GF-D8 (cell line): ENCODE measurements at places on chromosomes 12 and 14.

DNA sequence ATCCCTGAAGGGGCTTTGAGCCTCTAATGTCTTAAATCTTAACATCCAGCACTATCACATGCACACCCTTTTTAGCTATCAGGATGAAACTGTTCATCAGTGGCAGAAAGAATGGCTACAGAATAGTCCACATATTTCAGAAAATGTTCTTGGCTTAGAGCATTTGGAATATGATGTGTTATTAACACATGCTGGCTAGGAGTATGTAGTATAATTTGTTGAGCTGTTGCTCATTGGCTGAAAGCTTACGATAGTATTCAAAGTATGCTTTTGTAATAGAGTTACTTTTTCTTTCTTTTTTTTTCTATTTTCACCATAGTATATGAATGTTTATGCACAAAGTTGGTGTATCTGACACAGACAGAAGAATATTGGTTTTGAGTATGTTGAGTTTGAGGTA lies 55.1 kb downstream of the MNAT1 start:
- DNase-seq, result no peak

DNA sequence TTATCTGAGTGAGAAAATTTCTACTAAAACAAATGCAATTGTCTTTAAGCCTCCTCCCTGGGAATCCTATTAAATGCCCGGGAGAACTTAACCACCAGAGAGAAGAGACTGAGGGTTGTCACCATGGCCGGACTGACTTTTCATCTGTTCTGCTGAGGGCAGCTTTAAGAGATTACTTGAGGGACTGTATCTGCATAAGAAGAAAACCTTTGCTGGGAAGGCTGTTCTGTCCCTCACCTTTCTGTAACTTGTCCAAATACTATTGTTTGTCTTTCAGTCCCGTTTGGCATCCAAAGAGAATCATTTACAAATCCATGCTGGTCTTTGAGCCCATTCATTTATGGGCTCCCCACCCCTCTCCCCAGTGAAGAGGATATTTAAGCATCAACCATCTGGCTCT lies 306.3 kb upstream of the FLRT2 start:
- no peak for DNase-seq

DNA sequence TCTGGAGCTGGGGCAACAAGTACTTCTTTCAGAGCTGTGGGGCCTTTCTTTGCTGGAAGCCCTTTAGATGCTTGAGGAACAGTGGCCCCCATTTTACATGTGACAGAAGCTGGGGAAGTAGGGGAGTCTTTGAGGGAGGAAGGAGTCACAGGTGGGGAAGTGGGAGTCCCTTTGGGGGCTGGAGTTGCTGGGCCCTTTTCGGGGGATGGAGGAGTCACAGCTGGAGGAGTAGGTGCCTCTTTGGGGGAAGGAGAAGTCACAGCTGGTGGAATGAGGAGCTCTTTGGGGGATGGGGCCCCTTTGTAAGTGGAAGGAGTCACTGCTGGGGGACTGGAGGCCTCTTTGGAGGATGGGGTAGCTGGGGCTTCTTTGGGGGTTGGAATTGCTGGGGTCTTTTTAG lies 8.6 kb downstream of the NACA start:
- DNase-seq, result no peak

GRCh38 chr14:76688383-76688671 lies 72.9 kb upstream of the VASH1 start:
- DNase-seq, result no peak

- DNase-seq, result no peak
Observed at GRCh38 chr14:32233260-32233659, 30.2 kb upstream of the RNU6-8 start.

DNA sequence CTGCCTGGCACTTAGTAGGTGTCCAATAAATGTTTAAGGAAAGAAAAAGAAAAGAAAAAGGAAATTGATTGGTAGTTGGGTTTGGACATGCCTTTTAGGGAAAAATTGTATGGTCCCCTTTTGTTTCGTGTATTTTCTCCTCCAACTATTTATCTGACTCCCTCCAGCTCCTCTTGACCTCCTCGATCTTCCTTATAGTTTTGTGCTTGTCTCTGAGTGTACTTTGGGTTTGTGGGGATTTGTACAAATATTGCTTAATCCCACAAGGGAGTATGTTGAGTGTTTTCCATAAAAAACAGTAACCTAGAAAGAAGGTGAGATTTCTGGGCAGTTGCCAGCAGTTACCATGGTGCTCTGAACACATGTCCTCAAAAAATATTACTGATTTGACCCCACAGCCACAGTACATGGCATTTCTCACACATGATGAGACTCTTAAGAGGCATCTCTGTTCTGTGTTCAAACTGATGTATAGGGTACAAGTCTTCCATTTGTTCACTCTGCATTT lies 15.7 kb downstream of the PLEKHG7 start:
- no peak for DNase-seq

GRCh38 chr12:88163371-88163770 lies 21.3 kb downstream of the TMTC3 start:
- DNase-seq, result no peak

GRCh38 chr12:21764950-21765349 lies 9.6 kb downstream of the KCNJ8 start:
- DNase-seq, result no peak

- no peak for DNase-seq
Observed at GRCh38 chr14:31968107-31968810, 108.8 kb upstream of the ARHGAP5 start.

GRCh38 chr14:97416550-97416949 lies 619.4 kb downstream of the VRK1 start:
- DNase-seq, result no peak

DNA sequence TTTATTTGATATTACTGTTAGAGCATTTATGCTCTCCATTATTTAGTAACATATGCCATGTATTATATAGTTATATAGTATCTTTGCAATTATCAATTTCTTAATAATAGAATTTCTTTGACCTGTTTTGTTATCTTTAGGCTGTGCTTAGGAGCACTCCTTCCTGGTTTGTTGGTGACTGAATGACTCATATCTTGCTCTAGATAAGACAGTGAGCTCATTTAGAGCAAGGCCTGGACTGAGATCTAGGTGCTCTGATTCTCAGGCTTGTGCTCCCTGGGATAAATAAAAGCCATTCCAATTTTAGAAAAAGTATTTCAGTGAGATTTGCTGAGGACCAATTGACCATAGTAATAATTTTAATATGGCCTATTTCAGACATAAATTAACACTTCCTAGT lies 951.2 kb downstream of the FLRT2 start:
- no peak for DNase-seq

DNA sequence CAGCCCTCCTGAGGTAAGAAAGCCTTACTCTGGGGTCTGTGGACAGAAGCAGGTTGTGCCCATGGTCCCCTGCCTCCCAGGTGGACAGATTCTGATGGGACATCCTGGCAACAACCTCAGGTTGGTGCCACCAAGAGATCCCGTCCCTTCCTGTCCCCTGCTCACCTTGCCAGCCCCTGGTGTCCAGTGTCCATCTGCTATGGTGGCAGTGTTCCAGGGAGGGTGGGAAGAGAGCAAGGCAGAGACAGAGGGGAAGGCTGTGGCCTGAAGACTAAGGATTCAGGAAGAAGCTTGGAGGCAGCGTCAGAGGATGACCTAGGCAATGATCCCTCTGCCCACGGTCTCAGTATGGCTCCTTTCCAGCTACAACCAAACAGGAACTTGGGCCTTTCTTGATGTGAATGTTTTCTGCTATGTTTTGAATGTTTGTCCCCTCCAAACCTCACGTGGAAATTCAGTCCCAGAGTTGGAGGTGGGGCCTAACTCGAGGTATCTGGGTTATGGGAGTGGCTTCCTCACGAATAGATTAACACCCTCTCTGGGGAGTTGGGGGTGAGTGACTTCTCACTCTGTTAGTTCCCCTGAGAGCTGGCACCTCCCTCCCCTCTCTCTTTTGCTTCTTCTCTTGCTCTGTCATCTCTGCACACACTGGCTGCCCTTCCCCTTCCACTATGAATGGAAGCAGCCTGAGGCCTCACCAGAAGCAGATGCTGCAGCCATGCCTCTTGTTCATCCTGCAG lies 26.9 kb downstream of the IQSEC3 start:
- DNase-seq, result no peak

DNA sequence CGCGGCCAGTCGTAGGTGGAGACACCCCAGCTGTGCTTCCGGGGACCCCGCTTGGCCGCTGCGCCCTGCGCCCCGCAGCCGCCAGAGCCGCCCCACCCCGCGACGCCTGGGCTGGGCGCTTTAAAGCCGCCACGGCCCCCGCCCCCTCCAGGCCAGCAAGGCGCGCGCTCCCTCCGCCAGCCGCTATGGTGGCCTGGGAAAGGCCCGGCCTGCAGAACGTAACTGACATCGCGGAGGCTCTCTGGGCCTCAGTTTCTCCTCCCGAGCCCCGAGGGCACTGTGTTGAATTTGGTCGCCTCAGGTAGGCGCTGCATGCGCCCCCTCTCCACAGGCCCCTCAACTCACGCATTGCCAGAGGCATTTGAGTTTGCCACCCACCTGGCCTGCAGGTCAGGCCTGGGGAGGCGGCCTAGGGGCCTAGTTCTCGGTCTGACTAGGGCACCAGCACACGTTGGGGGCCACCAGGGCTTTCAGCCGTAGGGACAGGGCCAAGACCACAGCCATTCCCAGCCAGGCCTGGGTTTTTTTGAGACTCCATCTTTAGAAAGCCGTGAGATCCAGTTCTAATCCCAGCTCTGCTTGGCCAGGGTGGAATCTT lies at the start of gene NGB:
Gene NGB (minus strand): TSS at position 94 of the 598 bp plus-strand sequence. CDS start 269 bp downstream, outside the sequence.
- no peak for DNase-seq

DNA sequence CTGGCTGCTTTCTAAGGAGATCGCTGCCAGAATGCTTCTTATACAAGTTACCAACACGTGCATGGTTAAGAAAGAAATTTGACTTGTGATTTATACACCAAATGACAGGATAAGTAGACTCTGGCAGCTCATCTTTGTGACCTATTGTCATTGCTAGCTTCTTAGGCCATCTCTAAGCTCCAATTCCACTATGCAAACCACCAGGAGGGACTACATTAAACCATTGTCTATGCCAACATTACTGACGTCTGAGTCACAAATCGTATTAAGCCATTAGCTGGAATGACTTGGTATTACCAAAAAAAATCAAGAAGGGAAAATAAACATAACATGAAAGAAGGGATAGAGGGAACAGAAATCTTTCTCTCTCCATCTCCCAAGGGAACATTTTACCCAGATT lies 15.8 kb upstream of the VPS33A start:
- no peak for DNase-seq

- DNase-seq, result no peak
Observed at GRCh38 chr14:72155379-72155993, 223.3 kb downstream of the RGS6 start.

DNA sequence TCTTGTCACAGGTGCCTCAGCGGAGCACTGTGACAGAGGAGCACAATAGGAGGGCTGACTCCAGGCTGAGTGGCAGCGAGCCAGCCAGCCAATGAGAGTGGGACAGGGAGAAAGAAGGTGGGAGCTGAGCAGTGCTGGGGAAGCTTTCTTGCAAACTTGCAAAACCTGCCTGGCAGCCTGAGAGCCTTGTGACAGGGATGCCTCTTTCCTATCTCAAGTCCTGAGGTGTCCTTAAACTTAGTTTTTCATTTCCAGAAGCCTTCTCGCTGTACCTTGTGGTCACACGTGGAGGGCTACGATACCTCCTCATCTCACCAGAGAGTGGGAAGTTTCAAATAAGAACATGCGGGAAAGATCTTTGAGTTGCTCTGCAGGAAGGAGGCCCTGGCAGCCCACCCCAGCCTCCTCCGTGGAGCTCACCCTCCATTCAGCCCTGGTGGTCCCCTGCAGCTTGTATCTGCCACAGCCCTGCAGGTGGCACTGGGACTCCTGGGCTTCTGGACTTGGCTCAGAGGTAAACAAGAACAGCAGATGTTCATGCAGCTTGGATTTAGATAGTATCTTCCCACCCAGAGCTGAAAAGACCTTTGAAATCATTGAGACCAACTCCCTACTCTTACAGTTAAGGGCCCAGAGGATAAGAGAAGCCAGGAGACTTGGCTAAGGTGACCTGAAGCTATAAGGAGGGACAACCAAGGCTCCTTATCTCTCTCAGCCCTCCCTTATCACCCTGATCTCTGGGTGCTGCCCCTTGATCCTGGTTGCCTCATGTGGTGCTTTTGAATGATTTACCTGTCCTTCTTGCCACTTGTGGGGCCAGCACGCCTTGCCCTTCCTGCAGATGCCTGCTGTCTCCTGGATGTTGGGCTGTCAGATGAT lies 153.5 kb upstream of the MAX start:
- no peak for DNase-seq

DNA sequence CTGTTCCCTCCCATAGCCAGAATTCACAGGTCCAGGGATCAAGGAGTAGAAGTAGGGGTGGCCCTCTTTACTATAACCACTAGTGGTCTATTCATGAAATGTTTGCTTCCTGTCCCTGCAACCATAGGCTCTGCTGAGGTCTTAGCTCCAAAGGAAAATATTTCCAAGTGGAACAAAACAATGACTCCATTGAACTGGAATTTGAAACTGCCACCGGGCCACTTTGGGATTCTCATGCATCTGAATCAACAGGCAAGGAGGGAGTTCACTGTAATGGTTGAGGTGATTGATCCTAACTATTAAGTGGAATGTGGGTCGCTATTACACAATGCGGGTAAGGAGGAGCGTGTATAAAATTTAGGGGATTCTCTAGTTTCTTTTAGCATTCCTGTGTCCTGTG lies 197.0 kb downstream of the ETNK1 start:
- DNase-seq, result no peak

DNA sequence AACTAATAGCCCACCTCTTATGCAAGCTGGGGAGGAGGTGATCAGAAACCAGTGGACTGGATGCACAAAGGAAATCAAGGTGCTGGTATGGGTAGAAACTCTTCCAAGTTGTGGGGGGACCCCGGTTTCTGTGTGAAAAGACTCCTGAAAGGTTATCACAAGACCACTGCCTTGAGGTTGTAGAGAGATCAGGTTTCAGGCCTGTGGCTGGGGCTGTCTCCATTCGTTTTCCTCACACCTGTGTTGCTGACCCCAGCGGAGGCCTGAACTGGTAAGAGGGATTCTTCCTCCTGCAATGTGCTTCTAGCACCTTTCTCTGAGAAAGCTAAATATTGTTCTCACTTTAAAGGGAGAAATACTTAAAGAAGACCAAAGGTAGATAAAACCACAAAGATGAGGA lies 9.3 kb upstream of the OR4K5 start:
- no peak for DNase-seq

- DNase-seq, result no peak
Observed at GRCh38 chr12:45354399-45354798, 138.5 kb downstream of the ANO6 start.

GRCh38 chr14:102195446-102195845 lies 55.7 kb downstream of the WDR20 start:
- no peak for DNase-seq

GRCh38 chr14:76050797-76051392 lies 65.3 kb downstream of the IFT43 start:
- no peak for DNase-seq

- DNase-seq, result no peak
Observed at GRCh38 chr12:14681625-14682024, 14.8 kb downstream of the GUCY2C start.

DNA sequence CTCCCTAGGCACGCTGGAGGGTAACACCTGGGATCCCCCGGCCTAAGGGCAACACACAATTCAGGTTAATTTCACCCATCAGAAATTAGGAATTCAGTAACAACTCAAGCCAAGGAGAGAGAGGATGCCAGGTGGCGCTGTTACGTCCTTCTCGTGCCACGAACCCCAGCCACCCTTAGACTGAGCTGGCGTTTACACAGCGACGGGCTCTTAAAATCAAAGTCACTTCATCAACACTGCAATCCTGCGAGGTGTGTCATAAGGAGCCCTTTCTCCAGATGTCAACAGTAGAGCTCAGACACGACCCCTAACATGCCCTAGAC lies 110.6 kb upstream of the TMEM132D start:
- no peak for DNase-seq
